Tibial artery (tissue), 4 donors: ENCODE measurements at places on chromosomes 1 and 21.

DNA sequence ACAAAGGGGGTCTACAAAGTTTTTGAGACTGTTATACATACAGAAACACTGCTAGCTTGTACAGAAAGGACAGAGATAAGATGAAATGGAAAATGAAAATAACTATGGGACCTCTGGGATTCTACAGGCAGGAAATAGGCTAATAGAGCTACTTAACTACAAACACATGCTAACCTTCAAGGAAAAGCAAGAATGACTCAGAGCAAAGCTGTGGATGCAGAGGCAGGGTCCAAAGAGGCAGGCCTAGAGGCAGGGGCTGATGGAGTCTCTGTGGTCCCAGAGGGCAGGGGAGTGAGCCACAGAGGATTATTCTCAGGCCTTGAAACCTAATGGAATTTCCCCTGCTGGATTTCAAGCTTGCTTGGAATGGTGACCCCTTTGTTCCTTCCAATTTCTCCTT is 18.7 kb upstream of the GOLT1A start:
- H3K4me1 ChIP-seq: no peaks in the 10 kb centered on the region
- no peaks in the 10 kb centered on the region for H3K27me3 ChIP-seq
- peaks cover 9% of the 10 kb centered on the region for H3K36me3 ChIP-seq
- H3K4me3 ChIP-seq: no peak overlapping the region

DNA sequence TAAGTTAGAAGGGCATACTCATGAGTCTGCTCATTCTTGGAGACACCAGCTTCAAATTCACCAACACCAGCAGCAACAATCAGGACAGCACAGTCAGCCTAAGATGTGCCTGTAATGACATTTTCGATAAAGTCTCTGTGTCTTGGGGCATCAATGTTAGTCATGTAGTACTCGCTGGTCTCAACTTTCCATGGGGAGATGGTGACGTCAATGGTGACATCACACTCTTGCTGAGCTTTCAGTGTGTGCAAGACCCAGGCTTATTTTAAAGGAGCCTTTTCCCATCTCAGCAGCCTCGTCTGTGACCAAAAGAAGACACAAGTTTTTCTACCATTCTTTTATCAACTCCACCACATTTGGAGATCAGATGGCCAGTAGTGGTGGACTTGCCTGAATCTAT is 75.5 kb downstream of the SERINC2 start:
- DNase-seq: no peak
- H3K27ac ChIP-seq: no peak overlapping the region
- no peaks in the 10 kb centered on the region for H3K27me3 ChIP-seq
- H3K4me3 ChIP-seq: no peak overlapping the region
- no peaks in the 10 kb centered on the region for H3K4me1 ChIP-seq

GRCh38 chr21:14901482-14901958 is 163.3 kb downstream of the NRIP1 start:
- no peak overlapping the region for H3K27ac ChIP-seq
- DNase-seq: no peak
- H3K36me3 ChIP-seq: no peaks in the 10 kb centered on the region
- H3K4me1 ChIP-seq: no peaks in the 10 kb centered on the region

DNA sequence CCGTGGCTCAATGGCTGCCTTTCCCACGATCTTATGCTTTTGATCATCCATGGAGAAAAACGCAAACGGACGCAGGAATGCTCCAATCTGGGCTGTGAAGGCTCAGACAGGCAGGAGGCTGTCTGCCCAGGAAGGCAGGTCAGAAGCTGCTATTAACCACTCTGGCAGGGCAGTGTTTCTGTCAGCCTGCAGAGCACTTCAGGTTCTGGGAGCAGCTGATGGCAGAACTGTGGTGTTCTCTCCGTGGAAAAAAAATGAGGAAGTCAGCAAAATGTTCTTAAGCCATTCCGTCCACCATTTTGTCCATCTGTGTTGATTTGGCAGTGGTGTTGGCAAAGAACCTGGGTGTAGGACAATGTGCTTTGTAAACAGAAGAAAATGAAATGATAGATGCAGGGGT is 91.7 kb downstream of the SIM2 start:
- H3K27me3 ChIP-seq: no peaks in the 10 kb centered on the region
- H3K36me3 ChIP-seq: no peaks in the 10 kb centered on the region
- H3K27ac ChIP-seq: no peak overlapping the region
- no peaks in the 10 kb centered on the region for H3K4me1 ChIP-seq
- no peak for DNase-seq
